ENCODE measurements at places on chromosomes 4 and X.

- DNase-seq = no peak
Observed at GRCh38 chrX:103453655-103454054, 65.6 kb downstream of the RAB40A start.

- no peak for DNase-seq
Observed at GRCh38 chrX:5142644-5143043, 1086.0 kb downstream of the NLGN4X start.

- peak; percentile 49 for DNase-seq
Observed at GRCh38 chrX:115561605-115562479, 868 bp downstream of the PLS3 start.

DNA sequence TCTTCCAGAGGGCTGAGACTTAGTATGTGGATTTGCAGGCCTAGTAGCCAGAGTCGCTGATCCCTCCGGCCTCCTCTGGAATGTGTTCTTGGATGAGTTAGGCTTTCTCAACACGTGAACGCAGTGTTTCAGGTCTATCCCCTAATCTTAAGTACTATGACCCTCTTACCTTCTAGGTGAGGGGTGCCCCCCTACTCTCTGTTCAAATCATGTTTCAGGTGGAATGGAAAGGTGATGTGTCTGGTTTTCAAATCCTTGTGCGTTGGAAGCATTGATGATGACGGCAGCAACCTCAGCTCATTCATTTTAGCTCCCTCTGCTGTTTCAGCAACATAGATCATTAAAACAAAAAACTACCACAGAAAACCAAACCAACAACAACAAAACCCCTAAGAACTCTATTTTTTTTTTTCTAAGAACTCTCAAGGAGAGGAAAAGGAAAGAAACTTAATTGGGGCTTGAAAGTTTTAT, 56.4 kb downstream of the RWDD4 start:
- DNase-seq = no peak

DNA sequence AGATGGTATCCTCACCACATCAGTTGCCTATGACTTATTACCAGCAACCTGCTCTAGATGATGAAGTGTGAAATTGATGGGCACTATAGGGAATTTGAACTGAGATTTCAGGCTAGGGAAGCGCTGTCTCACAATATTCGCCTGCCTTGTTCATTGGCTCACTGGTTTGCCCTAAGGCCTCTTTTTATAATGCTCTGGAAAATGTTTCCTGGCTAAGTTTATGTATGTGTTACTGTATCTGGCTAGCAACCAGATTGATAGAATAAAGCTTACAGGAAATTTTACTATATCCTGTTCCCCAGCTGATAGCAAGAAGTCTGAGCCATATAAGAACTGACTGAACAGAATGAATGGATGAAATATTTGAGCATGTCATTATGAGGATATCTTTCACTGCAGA, 71.6 kb downstream of the GSTCD start:
- no peak for DNase-seq

- DNase-seq = no peak
Observed at GRCh38 chr4:98639523-98639922, 18.9 kb downstream of the TSPAN5 start.

GRCh38 chr4:77734928-77735327, 84.2 kb downstream of the CNOT6L start:
- DNase-seq = no peak

- no peak for DNase-seq
Observed at GRCh38 chr4:79174490-79175252, 151.2 kb downstream of the NAA11 start.

DNA sequence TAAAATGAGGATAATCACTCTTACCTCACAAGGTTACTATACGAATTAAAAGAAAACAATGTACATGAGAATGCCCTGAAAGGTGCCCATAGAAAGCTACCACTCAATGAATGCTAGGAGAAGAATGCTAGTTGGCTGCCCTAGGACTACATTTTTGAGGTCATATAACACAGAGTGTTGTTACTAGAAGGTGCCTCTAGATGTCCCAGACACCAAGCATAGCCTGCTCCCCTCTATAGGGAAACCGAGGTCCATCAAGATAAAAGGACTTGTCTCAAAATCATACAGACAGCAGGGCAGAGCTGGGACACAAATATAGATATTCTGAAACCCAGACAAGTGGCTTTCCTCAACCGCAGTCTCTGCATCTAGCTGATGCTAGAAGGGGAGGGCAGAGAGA, 147.0 kb upstream of the ARHGEF9 start:
- no peak for DNase-seq

DNA sequence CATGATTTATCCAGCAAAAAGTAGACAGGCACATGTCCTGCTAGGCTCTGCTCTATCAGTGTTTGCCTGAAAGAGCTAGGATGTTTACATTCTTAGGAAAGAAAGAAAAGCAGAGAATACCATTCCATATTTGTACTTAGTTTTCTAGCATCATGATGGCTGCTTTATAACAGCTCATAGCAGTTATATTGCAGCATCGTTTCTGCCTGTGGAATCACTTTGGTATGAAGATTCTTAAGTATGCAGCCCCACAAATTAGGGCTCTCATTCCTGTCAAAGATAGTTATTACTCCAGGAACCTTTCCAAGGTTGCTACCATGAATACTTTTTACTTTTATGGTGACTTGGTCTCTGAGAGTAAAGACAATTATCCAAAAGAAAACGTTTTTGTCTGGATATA, 119.0 kb upstream of the MYOZ2 start:
- DNase-seq = no peak

- no peak for DNase-seq
Observed at GRCh38 chr4:141759796-141760425, 123.5 kb downstream of the IL15 start.

DNA sequence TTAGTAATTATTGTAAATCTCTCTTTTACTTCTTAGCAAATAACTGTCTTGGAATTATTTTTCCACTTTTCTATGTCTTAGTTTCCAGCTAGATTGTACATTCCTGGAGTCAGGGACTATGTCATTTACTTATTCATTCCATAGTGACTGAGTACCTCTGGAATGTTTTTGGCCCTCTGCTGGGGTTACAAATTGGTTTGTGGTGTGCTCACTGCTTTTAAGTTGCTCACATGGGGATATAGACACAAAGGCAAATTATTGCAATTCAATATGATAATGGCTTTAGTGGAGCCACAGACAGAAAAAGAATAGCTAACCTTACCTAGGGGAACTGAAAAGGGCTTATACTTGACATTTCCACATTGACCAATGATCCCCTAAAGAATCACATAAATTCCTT, 63.7 kb upstream of the PDGFRA start:
- no peak for DNase-seq

GRCh38 chrX:55488593-55489313, 895 bp downstream of the USP51 start:
- DNase-seq = no peak

DNA sequence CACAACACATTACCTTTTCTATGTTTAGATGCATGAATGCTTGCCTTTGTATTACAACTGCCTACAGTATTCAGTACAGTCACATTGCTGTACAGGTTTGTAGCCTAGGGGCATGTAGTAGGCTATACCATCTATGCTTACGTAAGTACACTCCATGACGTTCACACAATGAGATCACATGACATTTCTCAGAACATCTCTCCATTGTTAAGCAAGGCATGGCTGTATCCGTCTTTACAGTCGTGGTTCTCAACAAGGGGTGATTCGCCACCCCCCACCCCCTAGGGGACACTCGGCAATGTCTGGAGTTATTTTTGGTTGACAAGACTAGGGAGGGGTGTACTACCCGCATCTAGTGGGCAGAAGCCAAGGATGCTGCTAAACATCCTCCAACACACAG, 12.1 kb downstream of the CD99L2 start:
- no peak for DNase-seq

DNA sequence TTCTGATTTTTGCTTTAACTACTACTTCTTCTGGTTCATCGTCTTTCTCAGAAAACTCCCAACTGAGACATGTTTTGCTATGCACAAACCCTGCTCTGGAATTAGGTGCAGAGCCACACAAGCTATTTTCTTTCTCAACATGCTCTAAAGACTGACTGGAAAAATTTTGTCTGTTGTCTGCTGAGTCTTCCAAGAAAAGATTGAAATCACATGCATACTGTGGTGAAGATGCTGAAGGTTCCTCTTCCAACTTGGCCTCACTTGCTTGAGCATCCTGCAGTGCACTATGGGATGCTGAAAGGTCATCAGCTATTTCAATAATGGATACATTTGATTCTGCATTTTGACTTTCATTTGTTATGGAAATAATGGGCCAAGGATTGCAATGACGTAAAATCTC, 24.1 kb downstream of the PIN4 start:
- no peak for DNase-seq

GRCh38 chr4:105417624-105418023, 56.2 kb downstream of the PPA2 start:
- no peak for DNase-seq

GRCh38 chr4:153245775-153246174, 41.5 kb downstream of the TRIM2 start:
- no peak for DNase-seq

DNA sequence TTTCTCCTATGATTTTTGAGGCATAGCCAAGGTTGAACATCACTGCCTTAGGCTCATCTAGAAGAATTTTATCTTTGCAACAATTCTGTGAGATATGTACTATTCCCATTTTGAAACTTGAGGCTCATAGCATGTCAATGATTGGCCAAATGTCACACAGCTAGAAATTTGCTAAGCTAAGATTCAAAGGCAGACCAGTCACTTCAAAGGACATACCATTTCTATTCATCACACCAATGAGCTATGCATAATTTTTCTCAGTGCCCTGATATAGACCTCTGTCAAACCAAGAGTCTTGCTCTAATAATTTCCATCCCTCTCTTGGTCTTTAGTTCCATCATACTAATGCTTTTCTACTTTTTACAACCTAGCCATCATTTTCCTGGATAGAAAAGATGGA, 27.6 kb upstream of the SERTM2 start:
- DNase-seq = no peak

GRCh38 chrX:137567682-137568232, 1.8 kb downstream of the ZIC3 start:
- DNase-seq = no peak

DNA sequence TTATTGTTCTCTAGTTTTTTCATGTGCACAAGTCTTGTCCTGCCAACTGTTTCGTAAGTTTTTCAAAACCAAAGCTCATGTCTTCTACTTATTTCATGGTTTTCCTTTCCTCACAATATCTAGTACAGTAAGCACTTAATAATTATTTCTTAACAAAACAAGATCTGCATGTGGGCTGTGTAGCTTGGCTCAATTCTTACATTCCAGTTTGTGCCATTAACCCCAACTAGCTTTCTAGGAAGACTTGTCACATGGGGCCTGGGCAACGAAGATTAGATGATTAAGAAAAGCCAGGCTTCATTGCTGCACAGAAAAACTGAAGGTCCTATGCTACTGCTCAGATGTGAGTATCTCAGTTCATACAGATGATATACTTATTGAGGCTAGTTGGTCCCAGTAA, 155.3 kb upstream of the TEX13A start:
- no peak for DNase-seq

- no peak for DNase-seq
Observed at GRCh38 chr4:133058701-133059100, 90.4 kb upstream of the PCDH10 start.

DNA sequence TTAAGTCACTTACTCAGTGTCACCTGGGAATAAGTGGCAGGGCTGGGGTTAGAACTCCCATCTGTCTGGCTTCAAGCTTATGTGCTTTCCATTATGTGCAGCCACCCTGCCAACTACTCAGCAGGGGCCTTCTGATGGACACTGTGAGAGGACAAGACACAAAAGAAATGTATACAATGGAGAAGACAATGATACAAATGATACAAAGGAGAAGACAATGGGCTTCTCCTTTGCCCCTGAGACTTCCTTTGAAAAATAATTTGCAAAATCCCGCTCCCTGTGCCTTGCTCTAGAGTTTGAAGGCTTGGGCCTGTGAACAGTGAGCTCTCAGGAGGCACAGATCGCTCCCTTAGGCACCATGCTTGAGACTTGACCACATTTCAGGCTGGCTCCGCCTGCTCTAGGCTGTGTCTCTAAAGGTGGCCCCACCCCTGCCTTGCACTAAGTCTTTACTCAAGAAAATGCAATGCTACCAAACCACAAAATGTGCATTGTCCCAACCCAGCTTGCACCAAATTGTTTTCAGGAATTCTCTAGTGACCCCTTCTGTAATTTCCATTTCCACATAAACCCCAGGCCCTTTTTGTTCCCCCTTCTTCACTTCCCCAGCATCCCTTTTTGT, 27.1 kb upstream of the STX18 start:
- DNase-seq = no peak

DNA sequence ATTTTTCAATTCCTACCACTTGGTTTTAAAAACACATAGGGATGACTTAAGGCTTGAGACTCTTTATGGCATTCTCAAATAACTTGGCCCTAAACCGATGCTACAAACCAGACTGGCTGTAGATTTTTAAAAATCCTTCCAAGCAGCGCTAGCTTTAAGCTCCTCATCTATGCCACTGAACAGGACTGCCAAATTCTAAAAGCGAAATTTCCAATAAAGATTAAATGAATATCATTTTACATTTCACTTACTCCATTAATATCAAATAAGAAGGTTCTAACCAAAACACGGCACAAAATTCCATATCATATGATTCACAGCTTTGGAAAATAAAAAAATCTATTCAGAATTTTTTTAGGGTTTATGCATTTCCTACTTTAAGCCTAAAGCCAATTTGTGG, 134.2 kb downstream of the FANCB start:
- DNase-seq = no peak

- DNase-seq = no peak
Observed at GRCh38 chr4:37993806-37994205, 33.6 kb downstream of the PTTG2 start.

- DNase-seq = no peak
Observed at GRCh38 chr4:159017323-159018026, 85.4 kb upstream of the RAPGEF2 start.

- no peak for DNase-seq
Observed at GRCh38 chr4:113311047-113311446, 261.6 kb downstream of the ANK2 start.

GRCh38 chr4:169773889-169774288, 16.1 kb upstream of the HPF1 start:
- DNase-seq = no peak

GRCh38 chr4:89556601-89557305, 249.2 kb upstream of the GPRIN3 start:
- DNase-seq = no peak

DNA sequence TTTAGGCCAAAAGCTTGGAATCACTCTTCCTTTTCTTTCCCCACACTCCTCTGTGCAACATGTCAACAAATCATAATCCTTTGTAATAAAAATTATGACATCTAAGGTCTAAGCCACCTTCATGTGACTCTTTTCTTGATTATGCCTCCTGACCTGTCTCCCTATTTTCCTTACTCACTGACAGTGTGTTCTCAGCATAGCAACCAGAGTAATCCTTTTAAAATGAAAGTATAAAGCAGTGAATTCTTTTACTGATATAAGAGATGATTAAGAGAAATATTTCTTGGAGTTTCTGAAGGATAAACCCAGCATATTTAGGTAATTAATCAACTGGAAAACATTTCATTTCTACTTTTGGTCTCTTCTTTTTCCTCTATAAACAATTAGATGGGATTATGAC, 44.7 kb downstream of the USO1 start:
- no peak for DNase-seq

- no peak for DNase-seq
Observed at GRCh38 chrX:65750674-65751469, 83.4 kb downstream of the MSN start.
